ENCODE measurements at places on chromosomes 5 and 9. TPM values are rescaled to one million over a fixed set of nuclear protein-coding genes. Genes with fewer than 3 reads are reported as not detected.
A peak's percentile ranks its signal among the peaks of the same experiment; 100 is the strongest.

ZBTB5 gene
- 21.6 TPM for total RNA-seq

MEIKIN gene
- not detected for total RNA-seq

S1PR3 gene
- total RNA-seq = 7.5 TPM

CFAP90 gene
- total RNA-seq = 0.84 TPM

GAS1 gene
- 24.6 TPM for total RNA-seq

PARP8 gene
- total RNA-seq = 39.7 TPM

FBP1 gene
- 0.80 TPM for total RNA-seq

DNA sequence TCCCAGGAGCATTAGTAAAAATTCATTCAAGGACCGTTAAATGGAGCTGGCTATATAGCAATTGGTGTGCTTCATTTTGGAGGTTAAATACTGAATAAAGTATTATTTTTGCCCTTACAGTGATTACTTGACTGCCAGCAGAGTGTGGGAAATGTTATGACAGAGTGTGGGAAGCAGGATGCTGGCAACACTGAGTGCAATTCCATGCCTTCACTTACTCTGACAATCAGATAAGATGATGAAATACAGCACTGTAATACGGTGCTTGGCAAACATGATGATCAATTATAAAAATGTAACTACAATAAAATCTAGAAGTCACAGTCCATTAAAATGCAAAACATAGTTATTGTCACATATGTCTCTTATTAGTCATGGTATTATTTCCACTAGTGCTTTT is 651.3 kb downstream of the PTPRD start:
- no peak for DNase-seq

DNA sequence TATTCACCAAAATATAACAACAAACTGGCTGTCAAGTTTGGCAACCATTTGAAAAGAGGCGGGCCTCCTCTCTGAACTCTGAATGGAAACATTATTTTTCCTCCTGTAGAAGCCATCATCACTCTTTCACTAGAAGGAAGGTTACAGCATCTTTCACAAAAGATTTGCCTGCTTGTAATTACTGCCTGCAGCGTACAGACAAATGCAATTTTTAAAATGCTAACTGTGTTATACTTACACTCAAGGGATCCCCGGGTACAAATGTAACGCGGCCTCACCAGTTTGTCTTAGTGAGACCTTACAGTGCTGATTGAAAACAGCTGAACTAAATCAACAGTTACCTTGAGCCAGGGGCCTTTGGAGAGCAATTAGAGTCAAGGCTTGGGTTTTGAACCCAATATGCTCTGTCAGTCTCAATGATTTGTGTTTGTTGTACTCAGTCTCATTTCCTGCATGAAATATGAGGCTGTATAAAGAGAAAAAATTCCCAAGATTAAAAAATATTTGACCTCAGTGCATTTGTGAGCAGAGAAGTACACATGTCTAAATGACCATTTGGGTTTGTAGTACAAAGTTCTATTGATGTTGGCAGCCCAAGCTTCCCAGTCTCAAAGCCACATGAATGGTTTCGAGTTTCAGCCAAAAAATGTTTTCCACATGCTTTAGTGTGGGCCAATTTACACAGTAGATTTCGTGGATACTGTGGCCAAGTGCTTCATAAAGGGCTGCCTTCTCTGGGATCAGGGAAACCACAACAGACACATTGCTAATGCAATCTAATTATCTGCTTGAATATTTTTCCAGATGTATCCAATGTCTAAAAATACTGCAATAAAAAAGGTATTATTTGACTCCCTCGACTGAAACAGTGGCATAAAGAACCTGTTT is 500.0 kb downstream of the SPATA31D1 start:
- no peak for DNase-seq

DNA sequence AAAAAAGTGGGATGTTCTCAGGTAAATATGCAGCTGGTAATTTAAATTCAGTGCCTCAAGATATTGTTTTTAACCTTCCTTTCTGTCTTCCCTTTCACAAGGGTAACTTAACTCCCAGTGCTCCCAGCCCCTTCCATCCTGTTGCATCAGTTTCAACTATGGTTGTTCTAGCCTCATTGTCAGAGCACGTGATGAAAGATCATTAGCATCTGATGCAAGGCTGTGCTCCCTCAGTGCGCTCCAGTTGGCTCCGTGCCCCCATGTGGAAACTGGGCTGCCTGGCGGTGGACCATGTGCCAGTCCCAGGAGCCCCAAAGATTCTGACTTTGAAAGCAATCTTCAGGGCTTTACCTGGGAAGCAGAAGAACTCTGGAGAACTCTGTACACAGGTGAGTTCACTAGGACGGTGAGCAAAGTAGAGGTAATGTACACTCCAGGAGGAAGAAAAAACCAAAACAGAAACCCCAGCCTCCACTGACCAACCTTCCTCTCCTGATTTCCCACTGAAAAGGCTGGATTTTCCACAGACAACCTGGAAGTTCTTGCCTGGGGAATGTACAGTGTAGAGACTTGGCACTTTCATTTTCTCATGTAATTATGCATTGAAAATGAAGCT is 96.9 kb downstream of the SLC1A3 start:
- no peak for DNase-seq

DNA sequence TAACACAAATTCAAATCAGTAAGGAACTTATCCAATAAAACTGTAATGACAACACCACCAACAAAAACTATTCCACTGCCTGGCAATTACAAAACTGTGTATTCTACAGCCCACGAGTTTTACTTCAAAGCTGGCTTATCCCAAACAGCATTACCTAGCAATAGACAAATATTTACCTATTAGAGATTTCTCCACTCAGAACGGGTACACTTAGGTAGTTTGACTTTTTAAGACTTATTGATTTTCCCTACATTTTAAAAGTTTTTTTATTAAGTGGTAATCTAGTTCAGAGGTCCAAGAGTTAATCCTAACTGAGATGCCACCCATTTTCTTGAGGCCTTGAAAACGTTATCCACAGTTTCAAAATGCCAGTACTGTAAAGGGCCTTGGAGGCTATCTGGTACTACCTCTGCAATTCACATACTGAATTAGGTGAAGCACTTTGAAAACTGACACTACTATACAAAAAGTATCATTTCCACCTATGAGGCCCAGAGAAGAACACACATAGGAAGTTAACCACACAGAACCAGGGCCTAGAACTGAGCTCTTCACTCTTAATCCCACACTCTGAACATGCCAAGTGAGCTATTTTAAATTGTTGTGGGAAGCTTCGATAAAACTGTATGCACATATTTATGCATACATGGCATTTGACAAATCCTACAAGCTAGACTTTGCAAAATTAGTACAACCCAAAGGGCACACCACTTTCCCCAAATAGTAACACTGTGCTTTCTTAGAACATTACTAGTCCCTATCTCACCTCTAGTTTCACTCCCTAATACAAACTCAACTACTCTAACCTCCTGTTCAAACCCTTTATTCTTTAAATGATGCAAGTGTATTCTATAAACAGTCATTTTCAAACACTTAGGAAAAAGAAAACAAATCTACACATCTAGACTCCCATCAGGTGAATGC is 2.1 kb downstream of the NADK2 start:
- no peak for DNase-seq

DNA sequence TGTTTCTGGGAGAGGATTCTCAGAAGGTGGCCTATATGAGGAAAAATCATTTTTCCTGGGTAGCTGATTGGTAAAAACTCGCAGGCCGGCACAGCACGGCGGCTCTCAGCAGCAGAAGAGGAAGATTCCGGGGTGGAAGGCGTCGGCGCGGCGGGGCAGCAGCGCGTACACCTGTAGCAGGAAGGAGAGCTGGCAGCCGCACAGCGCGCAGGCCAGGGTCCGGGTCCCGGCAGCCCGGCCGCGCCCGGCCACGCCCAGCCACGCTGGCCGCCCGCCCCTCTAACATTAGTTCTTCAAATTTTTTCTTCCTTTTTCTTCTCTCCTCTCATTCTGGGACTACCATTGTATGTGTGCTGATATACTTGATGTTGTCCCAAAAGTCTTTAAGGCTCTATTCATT is 24.8 kb upstream of the ZNF618 start:
- no peak for DNase-seq

- no peak for DNase-seq
These were observed 41.8 kb downstream of the GRAMD2B start for GRCh38 chr5:126464959-126465358.

- DNase-seq = no peak
These were observed 104.7 kb downstream of the CMYA5 start for GRCh38 chr5:79794347-79794746.

DNA sequence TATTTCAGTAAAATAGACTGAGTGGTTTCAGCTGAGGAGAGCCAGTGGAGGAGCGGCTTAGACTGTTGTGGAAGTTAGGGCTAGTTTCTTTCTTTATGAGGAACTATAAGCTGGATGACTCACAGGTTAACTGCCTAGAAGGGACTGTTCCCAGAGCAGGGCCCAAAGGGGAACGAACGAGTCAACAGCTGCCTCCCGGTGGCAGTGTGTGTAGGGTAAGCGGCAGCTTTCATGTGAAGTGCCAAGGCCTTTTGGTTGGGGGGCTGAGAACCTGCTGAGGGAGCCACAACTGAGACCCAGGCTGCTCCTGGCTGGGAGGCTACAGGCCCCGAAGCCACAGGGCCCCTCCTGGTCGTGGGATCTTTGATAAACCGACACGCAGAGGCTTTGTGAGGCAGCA is 7.0 kb downstream of the SQSTM1 start:
- no peak for DNase-seq

DNA sequence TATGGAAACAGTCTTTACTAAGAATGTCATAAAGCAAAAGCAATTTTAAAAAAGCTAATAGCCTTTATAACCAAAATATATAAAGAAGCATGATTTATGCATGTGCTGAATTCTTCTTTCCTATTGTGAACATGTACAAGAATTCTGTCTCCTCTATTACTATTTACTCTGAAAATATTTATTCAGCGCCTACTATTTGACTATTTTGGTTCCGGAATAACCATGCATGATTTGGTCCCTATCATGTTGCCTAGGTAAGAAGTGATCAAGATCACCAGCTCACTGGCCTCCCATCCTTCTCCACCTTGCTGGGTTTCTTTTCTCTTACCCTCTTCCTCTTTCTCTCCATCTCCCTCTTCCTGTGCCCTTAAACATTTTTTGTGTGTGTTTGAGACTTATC is 443.8 kb downstream of the SH3GL2 start:
- no peak for DNase-seq

- DNase-seq = no peak
These were observed 5.7 kb upstream of the BHMT start for GRCh38 chr5:79105868-79106267.

- no peak for DNase-seq
These were observed 1028.5 kb upstream of the ACO1 start for GRCh38 chr9:31355965-31356364.

- no peak for DNase-seq
These were observed 14.7 kb downstream of the SNX2 start for GRCh38 chr5:122789461-122790171.

DNA sequence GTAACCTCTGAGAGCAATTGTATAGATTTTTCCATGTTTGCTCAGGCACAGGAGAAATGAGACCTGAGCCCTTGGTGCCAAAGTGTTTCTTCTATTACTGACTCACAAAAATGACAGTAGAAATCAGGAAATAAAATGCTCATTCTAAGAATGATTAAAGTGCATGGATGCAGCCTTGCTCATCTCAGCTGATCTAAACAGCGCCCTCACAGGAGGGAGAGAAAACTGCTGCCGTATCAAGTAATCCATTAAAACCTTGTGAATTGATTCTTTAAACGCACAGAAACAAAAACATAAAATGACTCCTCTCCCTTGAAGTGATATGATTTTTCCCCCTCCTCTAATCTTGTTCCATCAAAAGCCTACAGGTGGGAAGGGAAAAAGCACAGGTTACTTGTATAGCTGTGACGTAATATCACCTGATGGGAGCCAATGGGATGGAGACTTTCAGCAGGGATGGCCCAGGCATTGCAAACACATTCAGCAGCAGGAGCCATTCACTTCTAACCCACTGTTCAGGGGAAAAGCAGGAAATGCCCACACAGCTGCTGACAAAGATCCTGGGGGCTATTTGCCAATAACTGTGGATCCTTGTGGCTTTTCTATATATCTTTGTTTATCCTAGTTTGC is 76.7 kb downstream of the PLCXD3 start:
- no peak for DNase-seq

DNA sequence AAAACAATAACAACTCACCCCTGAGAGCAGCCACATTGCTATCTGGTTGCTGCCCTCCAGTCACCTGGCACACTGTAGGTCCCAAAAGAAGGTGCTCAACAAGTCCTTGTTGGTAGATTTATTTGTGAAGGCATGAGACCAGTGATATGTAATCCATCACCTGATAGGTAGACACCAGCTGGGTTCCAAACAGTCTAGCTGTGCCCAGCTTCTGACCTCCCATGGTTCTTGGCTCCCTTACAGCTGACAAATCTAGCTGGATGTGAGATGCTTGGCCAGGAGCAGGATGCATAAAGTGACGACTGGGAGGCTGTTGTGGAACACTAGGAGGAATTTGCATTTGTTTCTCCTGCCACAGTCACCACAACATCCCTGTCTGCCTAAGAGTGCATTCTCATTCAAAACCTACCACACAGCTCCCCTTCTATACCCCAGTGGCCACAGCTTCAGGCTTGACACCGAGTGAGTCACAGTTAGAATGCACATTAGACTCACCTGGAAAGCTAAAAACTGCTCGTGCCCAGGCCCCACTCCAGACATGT is 7.8 kb upstream of the VLDLR start:
- DNase-seq = no peak

GRCh38 chr5:61732796-61733195 is 400.7 kb downstream of the ZSWIM6 start:
- DNase-seq = peak; percentile 40

DNA sequence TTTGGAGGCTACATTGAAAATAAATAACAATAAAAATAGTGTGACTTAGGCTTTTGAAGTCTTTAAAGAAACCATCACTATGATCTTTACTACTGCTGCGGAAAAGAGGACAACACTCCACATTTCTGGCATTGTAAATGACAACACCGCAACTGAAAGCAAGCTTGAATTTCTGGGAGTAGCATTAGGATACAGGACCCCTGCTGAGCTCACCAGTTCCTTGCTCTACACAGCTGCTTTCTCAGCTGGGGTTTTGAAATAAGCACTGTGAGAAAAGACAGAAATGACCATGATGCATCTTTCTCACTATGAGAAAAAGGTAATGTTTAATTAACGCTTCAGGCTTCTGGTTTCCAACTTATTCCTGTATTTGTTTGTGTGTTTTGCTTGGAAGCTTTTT is 168.0 kb downstream of the TAF11L14 start:
- peak; percentile 3 for DNase-seq

DNA sequence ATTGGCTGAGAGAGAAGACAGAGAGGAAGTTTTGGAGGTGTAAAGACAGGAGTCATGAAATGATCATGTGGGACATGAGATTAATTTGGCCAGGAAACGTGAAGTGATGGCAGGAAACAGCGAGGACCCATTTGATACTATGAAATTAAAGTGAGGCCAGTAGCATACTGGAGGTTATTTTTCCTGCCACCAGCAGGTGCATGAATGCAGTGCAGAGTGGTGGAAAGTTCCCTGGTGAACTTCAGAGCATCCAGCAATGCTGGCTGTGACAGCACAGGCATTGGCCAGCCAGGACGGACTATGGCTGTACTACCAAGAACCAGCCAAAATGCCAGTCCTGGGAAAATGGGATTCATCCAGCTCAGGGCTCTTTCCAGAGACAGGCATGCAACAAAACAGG is 152.2 kb downstream of the SYK start:
- DNase-seq = no peak

Data from neural crest cell (in vitro differentiated cells).